ENCODE measurements at places on chromosomes 11 and 22.

- no peak for DNase-seq
Measured at GRCh38 chr22:37931893-37932389, 21.5 kb downstream of the C22orf23 start.

GRCh38 chr22:26610996-26611395 is 6.8 kb downstream of the CRYBB1 start:
- DNase-seq = no peak

DNA sequence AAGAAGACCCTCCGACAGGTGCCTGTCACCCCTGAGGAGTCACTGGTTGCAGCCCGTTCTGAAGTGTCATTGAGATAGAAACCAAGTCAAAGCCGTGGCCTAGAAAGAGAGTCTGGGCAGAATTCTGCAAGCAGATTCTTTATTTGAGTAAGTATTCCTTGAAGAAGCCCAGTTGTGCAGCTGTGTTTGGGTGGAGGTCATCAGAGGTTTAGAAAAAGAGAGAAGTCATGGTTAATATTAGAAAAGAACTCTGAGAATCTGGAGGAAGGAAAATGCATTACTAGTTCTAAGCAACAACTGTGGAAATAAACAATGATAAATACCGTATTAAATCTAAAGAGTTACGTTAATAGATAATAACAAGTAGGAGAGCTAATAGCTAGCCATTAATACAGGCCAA is 118.8 kb upstream of the KIRREL3 start:
- no peak for DNase-seq

DNA sequence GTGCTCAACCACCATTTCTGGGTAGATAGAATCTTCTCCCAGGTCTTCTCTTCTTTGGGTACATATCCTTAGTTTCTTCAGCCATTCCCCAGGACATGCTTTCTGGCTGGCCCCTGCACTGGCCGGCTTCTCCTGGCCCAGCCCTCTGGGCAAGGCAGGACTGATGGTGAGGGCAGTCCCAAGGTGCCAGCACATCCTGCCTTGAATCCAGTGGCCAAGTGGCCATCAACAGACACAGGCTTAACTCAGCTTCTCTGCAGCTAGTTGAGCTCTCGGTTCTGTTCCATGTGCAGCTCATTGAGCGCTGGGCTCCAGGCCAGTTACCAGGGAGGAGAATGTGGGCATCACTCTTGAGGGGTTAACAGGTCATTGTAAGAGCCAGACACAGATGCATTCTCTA is 17.6 kb downstream of the SMIM38 start:
- no peak for DNase-seq

- DNase-seq = no peak
Measured at GRCh38 chr11:72856551-72857345, 42.5 kb downstream of the ATG16L2 start.

- no peak for DNase-seq
Measured at GRCh38 chr11:69703768-69704507, at the start of gene FGF19. FGF19 (minus strand) TSS chr11:69704022; CDS start chr11:69703876, 146 bp downstream.

All from NCI-H187 treated with DMSO at 0.1 percent for 48 hours (cell line).